ENCODE measurements at places on chromosomes 12 and 14.

DNA sequence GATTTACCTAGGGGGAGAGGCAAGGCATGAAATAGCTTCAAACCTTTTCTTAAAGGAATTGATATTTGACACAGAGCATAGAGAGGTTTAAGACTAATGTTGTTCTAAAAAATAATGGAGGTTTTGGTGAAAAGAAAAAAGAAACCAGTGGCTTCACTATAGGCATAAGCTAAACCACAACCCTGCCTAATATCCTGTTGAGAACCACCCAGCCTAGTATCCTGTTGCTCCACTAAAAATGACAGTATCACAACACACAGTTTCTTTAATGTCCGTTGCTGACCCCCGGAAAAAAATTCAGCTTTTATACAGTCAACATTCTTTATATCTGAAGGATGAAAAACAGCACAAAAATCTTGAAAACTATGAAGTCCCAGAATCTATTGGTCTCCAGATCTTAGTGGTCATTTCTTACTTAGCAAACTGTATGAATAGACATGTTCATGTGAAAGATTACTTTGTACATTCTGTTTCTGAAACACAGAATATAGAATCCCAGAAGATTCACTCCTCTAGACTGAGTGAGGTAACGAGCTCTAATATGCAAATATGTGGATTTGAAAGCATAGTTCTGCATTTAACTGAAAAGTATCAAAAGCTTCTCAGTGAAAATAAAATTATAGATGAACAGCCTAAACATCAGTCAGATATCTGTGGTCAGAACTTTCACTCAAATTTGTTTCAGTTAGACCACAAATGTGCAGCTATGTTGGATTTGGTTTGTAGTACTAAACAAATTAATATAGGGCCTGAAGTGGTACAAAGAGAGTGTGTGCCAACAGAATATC, 40.5 kb downstream of the GALC start:
- no peak for DNase-seq

- no peak for DNase-seq
These were observed 60.8 kb downstream of the SLC24A4 start for GRCh38 chr14:92383805-92384204.

DNA sequence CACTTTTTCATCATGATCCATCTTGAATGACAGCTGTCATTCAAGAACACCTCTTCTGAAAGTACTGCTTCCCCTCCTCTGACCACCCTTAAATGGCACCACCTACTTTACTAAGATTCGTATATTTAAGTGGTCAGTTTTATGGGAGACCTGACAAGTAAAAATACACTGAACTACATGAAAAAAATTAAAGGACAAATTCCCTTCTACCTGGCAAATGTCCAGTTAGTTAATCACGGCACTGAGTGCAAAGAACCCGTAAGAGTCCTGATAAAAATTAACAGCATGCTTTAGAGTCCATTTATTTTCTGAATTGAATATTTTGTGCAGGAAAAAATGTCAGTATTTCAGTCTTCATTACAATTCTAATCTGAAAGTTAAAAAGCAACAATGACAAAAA, 48.7 kb downstream of the SETD3 start:
- no peak for DNase-seq

DNA sequence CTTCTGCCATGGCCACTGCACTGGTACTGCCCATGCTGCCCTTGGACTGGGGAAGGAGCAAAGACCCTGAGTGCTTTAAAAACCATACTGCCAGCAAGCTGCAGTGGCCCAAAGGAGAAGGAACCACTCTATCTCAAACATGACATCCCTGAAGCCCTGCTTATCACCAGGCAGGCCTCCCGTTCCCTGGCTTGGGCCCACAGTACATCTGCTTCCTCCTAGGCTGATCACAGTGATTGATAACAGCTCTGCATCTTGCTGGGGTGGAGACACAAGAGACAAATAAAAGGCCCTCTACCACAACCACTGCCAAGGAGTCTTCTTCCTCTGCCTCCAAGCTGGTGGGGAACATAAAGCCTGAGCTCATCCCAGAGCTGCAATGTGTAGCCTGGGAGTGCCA, 567.5 kb downstream of the TRHDE start:
- no peak for DNase-seq

GRCh38 chr14:49489341-49489740, 96.8 kb downstream of the RPS29 start:
- no peak for DNase-seq

- no peak for DNase-seq
These were observed 468.1 kb downstream of the BTG1 start for GRCh38 chr12:91677556-91677955.

GRCh38 chr14:94379291-94380224, 8.8 kb downstream of the SERPINA1 start:
- no peak for DNase-seq

DNA sequence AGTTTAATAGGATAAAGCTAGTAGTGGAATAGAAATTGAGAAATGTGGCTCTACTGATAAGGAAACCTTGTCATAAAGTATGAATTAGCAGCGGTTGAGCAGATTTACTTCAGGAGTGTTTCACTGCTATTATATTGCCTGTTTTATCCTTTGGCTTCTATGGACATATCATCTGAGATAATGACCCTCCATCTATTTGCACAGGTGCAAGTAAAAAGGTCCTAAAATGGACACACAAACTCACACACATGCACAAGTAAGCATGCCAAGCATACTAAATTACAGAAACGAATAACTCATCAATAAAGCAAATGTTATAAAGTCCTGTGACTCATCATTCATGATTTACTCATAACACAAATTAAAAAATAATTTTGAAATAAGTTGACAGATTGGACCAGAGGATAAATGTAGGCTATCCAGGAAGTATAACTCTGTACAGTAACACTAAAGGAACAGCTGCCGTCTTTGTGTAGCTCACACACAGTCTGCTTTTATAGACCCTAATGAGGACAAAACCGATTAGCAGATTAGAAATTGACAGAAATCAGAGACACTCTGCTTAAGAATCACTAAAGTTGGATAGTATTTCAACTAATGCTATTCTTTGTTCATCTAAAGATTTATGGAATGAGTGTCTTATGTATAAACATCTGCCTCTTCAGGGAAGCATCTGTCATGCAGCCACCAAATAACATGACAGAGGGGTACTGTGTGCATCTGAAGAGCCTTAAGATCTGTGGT, 73.9 kb downstream of the SYT1 start:
- DNase-seq: no peak

DNA sequence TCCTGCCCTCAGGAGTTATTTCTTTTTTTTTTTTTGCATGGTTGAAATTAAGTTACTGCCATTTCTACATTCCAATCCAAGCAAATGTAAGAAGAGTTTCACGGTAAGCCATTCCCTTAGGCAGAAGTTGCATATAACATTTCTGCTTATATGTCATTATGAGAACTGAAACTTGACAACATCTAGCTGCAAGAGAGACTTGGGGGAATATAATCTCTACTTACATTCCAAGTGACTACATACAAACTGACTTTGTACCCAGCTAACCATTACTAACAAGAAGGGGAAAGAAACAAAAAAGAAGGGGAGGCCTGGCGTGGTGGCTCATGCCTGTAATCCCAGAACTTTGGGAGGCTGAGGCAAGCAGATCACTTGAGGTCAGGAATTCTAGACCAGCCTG, 7.3 kb upstream of the RESF1 start:
- no peak for DNase-seq

DNA sequence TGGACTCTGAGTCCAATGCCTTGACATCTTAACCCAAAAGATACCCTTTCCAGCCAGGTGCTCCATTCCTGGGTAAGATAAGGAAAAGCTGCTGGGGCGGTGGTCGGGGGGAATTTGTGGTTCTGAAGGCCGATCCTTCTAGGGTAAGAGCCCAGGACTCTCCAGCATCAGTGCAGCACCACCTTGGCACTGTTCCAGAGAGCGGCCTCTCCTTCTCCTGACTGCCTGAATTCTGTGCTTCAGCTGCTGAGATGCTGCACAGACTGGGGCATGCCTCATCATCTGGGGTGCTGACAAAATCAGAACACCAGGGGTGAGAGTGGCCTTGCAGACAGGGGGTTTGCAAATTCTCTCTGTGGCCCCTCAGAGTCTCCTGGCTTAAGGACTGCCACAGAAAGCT, 87.5 kb downstream of the SPTB start:
- DNase-seq: no peak

- no peak for DNase-seq
These were observed 5.0 kb downstream of the RASAL1 start for GRCh38 chr12:113130457-113131135.

DNA sequence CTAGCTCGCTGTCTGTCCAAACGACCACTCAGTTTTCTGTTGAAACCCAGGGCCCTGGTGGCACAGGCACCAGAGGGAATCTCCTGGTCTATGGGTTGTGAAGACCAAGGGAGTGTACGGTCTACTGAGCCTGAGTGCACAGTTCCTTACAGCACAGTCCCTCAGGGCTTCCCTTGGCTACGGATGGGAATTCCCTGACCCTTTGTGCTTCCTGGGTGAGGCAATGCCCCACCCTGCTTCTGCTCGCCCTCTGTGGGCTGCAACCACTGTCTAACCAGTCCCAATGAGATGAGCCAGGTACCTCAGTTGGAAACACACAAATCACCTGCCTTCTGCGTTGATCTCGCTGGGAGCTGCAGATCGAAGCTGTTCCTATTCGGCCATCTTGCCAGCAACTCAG, 22.6 kb downstream of the GPHN start:
- no peak for DNase-seq
